ENCODE measurements at places on chromosomes 4 and X.

- peak; percentile 84 for DNase-seq
Measured at GRCh38 chrX:7083468-7084396, 63.8 kb upstream of the STS start.

- no peak for DNase-seq
Measured at GRCh38 chr4:71107726-71108125, 114.3 kb downstream of the DCK start.

- no peak for DNase-seq
Measured at GRCh38 chr4:79184476-79184875, 141.4 kb downstream of the NAA11 start.

GRCh38 chrX:24657671-24658386 lies 10.7 kb upstream of the PCYT1B start:
- no peak for DNase-seq

GRCh38 chrX:39613482-39613995 lies 484.2 kb downstream of the BCOR start:
- DNase-seq = no peak

DNA sequence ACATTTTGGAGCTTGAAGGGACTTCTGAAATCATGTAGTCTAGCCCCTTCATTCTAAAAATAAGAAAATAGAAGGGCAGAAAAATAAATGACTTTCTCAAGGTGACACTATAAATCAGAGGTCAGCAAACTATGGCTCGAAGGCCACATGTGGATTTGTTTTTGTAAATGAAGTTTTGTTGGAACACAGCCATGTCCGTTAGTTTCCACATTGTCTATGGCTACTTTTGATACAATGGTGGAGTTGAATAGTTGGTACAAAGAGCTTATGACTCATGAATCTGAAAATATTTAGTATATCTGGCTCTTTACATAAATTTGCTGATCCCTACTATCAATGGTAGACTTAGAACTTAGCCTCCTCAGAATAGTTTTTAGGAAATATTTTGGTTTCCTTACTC lies 302.4 kb upstream of the PRPS2 start:
- DNase-seq = no peak

- DNase-seq = no peak
Measured at GRCh38 chrX:49269767-49270248, at the start of gene PPP1R3F. Gene PPP1R3F (plus strand): TSS chrX:49269793. CDS start chrX:49269870, 77 bp downstream.

DNA sequence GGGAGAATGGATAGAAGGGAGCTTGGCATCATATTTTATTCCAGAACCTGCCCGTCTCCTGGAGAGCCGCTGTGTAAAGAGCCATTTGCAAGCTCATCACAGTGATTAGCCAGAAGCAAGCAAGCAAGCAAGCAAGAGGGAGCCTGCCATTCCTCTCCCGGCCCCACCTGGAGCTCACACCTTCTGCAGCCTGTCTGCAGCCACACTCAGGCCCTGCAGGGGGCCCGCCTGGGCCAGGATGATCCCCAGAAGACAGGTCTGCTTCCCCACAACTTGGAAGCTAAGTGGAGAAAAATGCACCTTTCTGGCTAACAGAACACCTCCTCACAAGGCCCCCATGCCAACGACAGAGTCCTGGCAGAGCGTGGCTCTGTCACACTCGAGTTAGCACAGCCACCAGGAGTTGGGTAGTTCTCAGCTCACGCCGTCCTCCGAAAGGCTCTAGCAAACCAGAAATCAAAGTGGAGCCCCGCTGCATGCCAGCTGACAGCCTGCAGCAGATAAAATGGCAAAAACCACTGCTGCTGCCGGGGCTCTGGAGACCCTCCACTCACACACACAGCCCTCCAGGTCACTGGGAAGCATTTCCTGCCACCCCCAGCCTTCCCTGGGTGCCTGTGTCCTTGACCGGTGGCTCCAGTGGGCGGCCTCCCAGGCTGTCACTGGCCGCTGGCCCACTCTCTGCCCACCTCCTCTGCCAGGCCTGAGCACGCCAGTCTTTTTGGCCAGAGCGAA lies 54.9 kb downstream of the DCTD start:
- DNase-seq = no peak

GRCh38 chr4:40908297-40908696 lies 158.5 kb downstream of the NSUN7 start:
- no peak for DNase-seq

DNA sequence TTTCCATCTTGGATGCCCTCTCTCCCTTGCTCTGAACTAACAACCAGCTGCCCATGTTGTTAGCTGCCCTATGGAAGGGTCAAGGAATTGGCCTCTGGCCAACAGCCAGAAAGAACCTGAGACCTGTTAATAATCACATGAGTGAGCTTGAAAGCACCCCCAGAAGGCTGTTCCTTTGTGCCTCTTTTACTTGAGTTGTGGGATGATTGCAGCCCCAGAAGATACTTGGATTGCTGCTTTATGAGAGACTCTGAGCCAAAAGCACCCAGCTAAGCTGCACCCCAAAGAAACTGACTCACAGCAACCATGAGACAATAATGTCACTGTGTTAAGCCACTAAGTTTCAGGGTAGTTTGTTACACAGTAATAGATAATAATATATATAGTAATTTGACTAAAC lies 73.3 kb downstream of the FRYL start:
- no peak for DNase-seq

GRCh38 chr4:119797238-119797894 lies 168.8 kb upstream of the PDE5A start:
- no peak for DNase-seq

GRCh38 chr4:95470622-95471021 lies 78.2 kb downstream of the UNC5C start:
- DNase-seq = no peak

DNA sequence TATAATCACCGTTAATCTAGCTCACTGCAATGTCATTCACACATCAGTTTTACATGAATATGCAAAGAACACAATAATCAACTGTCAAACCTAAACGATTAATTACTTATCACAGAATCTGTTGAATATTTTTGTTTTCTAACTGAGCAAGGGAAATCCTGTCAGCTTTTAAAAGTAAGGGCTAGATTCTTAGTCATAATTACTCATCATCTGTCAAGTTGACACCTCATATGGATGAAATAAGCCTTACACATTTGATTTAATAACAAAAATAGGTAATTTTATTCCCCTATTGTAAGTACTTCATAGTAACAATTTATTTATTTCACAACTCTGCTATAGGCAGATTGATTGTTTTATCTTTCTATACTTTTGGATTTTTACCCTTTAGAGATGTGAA lies 32.7 kb downstream of the TMA16 start:
- DNase-seq = no peak

GRCh38 chrX:39002466-39002865 lies 201.2 kb downstream of the MID1IP1 start:
- DNase-seq = no peak

- no peak for DNase-seq
Measured at GRCh38 chrX:3326681-3327080, 19.8 kb downstream of the MXRA5 start.

GRCh38 chr4:168218645-168219044 lies 99.9 kb downstream of the DDX60 start:
- no peak for DNase-seq

GRCh38 chrX:8629871-8630270 lies 102.1 kb downstream of the ANOS1 start:
- no peak for DNase-seq

DNA sequence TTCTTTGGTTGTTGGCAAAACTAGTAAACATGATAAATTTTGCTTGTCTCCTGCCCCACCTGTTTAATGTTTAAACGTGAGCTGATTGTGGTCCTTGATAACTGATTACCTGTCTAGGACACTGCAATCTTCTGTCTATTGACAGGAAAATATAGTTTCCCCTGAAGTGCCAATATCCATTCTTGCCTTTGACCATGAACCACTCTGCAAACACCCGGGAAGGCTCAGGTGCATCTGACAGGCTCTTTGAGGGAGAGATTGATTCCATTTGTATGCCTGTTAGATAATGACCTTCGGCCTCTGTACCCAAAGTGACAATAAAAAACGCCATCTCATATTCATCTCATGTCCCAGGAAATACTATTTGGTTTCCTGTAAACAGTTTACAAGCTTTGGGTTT lies 453.0 kb downstream of the CENPC start:
- DNase-seq = no peak

DNA sequence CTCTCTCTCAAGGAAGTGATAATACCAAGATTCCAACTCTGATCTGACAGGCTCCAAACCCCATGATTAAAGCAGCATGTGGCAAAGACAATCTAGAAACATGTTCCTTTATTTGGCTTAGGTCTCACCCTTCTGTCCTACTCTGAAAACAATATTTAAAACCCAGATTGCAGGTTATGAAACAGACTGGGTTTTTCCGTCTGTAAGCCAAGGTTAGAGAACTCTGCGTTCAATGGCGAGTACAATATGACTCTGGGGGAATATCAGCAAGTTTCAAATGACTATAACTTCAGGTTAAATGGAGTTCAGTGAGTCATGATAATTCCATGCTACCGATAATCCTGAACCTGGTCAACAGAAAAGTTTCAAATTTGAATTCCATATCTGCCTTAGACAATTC lies 50.8 kb downstream of the ANAPC10 start:
- DNase-seq = peak; percentile 21

DNA sequence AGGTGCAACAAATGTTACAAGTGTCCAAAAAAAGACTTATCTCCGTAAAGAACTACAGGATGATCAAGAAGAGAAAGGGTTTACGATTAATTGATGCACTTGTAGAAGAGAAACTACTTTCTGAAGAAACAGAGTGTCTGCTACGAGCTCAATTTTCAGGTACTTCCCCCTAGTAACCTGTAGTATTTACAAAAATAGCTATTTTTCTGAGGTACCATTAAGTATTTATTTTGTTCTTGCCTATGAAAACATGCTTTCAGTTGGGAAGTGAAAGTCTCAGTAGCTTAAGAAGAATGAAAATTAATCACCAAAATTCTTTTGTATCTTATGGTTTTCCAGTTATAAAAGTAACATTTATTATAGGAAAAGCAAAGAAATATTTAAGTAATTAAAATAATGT lies 5.9 kb downstream of the THAP9 start:
- no peak for DNase-seq

DNA sequence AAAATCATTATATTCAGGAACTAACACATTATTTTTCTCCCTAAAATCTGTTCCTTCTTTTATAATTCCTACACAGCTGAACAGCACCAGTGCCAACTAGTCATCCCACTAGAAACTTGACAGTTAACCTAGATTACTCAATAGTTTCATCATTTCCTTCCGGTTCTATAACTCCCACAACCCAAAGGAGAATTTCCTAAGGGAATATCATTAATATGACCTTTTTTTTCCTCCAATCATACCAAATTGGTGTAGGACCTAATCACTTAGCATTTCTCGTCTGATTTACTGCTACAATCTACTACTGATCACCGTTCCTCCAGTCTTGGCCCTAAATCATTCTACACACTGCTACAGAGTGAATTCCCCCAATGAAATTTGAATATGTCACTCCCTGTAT lies 45.9 kb downstream of the WDFY3 start:
- DNase-seq = no peak

DNA sequence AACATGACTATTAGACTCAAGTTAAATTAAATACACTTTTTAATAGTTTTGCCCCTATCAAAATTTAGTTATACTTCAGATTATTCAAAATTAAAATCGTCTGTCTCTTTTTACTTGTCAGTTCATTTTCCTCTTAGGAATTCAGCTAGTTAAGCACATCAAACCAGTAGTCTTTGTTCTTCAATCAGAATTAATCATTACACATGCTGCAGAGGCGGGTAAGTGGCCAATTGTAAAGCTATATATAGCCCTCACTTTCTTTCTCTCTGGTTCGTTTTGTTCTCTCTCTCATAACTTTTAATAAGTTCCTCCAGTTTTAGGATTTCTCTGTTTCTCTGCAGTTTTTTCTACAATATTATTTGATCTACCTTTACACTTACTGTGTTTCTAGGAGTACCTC lies 359.1 kb upstream of the PABPC4L start:
- no peak for DNase-seq

DNA sequence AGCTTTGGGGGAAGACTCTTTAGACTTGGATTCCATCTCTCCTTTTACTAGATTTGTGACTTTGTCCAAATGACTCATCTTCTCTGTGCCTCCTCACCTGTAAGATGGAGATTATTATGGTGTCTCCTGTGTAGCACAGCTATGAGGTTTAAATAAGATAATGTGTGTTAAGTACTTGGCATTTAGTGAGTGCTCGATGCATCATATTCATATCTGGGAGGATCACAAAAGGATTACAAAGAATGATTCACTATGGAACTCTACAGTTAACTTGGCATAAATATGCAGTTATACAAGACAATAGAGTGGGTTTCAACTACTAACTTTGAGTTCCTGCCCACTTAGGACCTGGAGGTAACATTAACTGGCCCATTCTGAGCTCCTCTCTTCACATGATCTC lies 2.3 kb downstream of the GBA3 start:
- no peak for DNase-seq

- no peak for DNase-seq
Measured at GRCh38 chrX:121227888-121228287, 180.5 kb downstream of the GLUD2 start.

DNA sequence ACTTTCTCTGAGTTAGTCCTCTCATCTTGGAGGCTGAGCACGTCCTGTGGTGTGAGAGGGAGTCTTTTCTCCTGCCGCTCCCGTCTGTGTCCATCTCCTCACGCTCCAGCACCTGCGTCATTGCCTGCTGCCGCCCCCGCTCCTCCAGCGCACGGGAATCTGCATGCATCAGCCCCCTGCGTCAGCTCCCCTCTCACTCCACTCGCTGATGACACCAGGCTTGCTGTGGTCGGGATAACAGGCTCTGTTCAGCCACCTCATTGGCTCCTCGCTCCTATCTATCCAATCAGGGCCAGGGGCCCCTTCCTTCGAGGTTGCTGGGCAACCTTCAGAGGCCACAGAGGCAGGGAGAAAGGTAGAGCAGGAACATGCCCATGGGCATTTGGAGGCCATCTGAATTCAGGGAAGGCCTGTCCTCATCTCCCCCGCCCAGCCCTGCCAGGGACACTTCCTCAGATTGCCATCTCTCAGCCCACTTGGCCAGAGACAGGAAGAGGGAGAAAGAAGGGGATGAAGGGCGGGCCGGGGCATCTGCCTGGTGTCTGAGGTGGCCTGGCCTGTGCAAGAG lies 9.3 kb downstream of the ZNF185 start:
- DNase-seq = no peak

DNA sequence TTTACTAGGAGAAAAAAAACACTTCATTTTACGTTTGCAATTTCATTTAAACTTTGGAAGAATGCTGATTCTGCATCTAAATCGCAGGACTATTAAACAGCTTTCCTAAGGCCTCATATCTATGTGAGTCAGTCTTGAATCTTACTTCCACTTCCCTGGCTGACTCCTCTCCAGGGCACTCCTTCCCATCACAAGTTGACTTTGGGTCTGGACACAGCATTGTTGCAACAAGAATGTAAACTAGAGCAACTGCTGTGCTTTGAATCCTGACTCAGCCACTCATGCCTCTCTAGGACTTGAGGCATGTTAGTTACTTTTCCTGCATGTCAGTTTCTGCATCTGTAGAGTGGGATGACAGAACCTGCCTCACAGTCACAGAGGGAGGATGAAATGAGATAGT lies 413.8 kb downstream of the FAT4 start:
- DNase-seq = no peak

DNA sequence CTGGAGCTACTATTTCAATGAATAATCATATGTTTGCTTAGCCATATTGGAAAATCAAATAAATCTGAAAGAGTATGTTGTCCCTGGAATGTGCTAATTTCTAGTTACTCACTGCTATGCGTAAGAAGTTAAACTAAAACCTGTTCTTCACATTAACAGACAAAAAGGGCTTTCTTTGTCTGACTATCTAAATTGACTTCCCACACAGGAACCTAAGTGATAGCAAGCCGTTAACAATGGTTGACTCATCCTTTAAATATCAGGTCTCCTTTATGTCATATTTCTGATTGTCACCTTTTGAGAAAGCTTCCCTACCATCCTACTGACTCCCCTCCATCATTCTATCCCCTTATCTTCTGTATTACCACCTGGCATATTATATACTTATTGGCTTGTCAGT lies 81.4 kb downstream of the AMELX start:
- no peak for DNase-seq

Measured in GM12878 (cell line).